Activated CD8-positive, alpha-beta T cell treated with anti-CD3 and anti-CD28 coated beads for 36 hours (primary cell): ENCODE measurements at places on chromosomes 16 and 17.

DNA sequence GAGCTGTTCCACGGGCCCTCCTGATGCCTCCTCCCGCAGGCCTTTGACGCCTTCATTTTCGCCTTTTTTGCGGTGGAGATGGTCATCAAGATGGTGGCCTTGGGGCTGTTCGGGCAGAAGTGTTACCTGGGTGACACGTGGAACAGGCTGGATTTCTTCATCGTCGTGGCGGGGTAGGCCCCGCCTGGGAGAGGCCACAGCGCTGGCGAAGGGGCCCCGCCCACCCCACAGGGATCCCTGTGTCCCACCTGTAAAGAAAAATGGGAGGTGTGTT is 29.7 kb downstream of the TPSG1 start:
- H3K27ac ChIP-seq, result no peak overlapping the region
- H3K4me3 ChIP-seq, result no peak overlapping the region
- H3K36me3 ChIP-seq, result no peaks in the 10 kb centered on the region

DNA sequence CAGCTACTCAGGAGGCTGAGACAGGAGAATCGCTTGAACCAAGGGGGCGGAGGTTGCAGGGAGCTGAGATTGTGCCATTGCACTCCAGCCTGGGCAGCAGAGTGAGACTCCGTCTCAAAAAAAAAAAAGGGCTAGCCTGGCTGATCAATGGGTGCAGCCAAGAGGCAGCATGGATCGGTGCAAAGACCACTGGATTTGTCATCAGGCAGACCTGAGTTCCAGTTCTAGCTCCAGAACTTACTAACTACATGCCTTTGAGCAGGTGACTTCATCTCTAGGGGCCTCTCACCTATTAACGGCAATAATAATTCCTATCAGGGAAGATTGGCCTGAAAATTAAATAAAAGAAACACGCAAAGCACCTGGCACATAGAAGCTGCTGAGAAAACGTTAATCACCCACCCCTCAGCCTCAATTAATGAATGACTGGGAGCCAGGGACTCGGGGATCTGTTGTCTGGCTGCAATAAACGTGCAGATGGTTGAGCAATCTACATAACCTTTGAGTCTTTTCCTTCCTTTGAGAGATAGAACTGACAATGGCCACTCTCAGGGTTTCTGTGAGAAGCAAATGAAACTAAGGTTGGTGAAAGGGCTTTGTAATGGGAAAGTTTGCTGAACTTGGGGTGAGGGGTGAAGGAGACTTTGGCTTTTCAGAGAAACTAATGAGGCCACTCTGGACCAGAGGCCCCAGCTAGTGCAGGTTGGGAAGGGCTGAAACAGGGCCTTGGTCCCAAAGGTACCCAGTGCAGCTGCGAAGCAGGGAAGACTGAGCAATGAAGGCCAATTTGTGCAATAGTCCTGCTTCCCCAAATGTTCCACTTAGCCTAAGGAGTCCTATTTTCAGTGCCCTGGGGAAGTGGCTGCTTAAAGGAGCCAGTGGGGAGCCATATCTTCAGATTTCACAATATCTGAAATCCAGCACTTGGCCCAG is 7.6 kb downstream of the SEZ6L2 start:
- no peak for DNase-seq
- H3K36me3 ChIP-seq, result no peaks in the 10 kb centered on the region
- H3K27me3 ChIP-seq, result peaks cover 7% of the 10 kb centered on the region
- H3K4me3 ChIP-seq, result no peak overlapping the region
- no peak overlapping the region for H3K27ac ChIP-seq

GRCh38 chr17:43545383-43545632 is 832 bp downstream of the ETV4 start:
- peak; percentile 38 for DNase-seq
- H3K4me3 ChIP-seq, result peak overlapping the region; percentile 76
- H3K27me3 ChIP-seq, result peaks cover 40% of the 10 kb centered on the region
- H3K27ac ChIP-seq, result no peak overlapping the region
- peaks cover 21% of the 10 kb centered on the region for H3K4me1 ChIP-seq
- H3K36me3 ChIP-seq, result no peaks in the 10 kb centered on the region

DNA sequence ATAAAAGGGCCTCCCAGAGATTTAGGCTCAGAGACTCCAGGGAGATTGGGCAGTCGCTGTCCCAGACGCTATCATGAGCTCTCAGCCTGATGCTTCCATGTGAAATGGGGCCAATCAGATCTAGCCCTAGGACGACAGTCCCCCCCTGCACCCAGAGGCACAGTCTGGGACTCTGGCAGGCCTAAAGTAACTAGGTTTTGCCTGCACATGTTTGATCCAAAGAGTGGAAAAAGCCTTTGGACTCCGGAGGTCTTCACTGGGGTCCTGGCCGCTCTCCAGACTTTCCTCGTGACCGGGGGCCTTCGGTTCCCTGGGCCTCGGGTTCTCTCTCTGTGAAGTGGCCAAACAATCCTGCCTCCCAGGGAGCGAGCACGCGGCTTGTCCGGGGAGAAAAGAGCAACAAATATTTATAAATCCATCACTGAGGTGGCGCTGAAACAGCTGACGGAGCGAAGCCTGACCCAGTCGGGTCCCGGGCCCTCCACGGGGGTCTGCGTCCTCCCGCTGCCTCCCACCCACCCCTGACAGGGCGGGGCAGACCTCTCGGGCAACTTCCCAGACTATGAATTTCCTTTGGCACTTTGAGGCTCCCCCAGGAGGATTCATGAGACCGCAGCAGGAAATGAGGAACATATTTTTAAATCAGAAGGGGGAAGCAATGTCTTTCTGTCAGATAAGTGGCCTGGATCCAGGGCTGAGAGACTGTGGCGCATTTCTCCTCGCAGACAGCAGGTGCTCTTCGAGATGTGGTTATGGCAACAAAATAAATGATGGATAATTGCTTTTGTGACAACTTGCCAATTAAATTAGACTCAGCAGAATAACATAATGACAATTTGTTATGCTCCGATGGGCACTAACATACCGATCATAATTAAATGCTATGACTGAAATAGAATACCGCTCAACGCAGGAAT is 38.9 kb downstream of the MRPS23 start:
- peaks cover 36% of the 10 kb centered on the region for H3K27me3 ChIP-seq
- no peak overlapping the region for H3K4me3 ChIP-seq
- H3K4me1 ChIP-seq, result peaks cover 12% of the 10 kb centered on the region
- DNase-seq, result no peak
- H3K36me3 ChIP-seq, result no peaks in the 10 kb centered on the region
